A549 treated with RU486 at 1 μM for 4 hours (cell line): ENCODE measurements at places on chromosomes 2 and 18. TPM values are rescaled to one million over a fixed set of nuclear protein-coding genes. Genes with fewer than 3 reads are reported as not detected.

UBE2E3 gene
- 72.0 to 86.0 TPM (median 78.0 TPM) in 5 replicates for total RNA-seq

AGFG1 gene
- total RNA-seq = 99.3 to 133 TPM (median 123 TPM) in 5 replicates

C2orf81 gene
- total RNA-seq = 1.9 to 3.5 TPM (median 3.2 TPM) in 5 replicates

MXD1 gene
- 1.1 to 2.4 TPM (median 2.0 TPM) in 5 replicates for total RNA-seq

FSIP2 gene
- total RNA-seq = not detected in 5 replicates

ABCG8 gene
- not detected in 5 replicates for total RNA-seq

LYG1 gene
- 1.1 to 1.8 TPM (median 1.5 TPM) in 5 replicates for total RNA-seq

VWA3B gene
- total RNA-seq = 0.51 to 0.77 TPM (median 0.62 TPM) in 3 of 5 replicates, not detected in the others
